Breast epithelium (tissue), 4 donors: ENCODE measurements at places on chromosomes 2 and 18. TPM values are rescaled to one million over a fixed set of nuclear protein-coding genes. Genes with fewer than 3 reads are reported as not detected.
A peak's percentile ranks its signal among the peaks of the same experiment; 100 is the strongest.

Gene KCNJ3
- total RNA-seq, result under 0.01 TPM

GRCh38 chr18:36831139-36831538, 2.2 kb downstream of the KIAA1328 start:
- H3K4me3 ChIP-seq, result no peak overlapping the region
- H3K27me3 ChIP-seq, result no peaks in the 10 kb centered on the region
- no peaks in the 10 kb centered on the region for H3K4me1 ChIP-seq

DNA sequence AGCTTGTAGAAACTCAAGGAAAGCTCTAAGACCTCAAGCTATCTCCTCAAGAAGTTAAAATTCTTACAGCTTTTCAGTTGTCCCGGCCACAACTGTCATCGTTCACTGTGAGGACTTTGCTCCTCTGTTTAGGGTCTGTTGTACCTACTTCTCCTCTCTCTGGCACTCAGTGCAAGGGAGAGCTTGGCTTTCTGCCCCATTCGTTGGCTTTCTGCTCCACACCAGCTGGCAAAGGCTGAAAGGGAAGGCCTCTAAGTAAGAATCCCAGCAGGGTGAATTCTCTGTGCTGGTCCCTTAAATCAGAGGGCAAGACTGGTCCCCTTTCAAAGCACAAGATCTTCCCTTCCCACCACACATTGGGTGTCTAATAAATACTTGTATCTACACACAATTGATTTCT, 17.3 kb downstream of the ZBTB7C start:
- H3K4me1 ChIP-seq, result peaks cover 22% of the 10 kb centered on the region
- H3K27ac ChIP-seq, result peak overlapping the region; percentile 84
- no peaks in the 10 kb centered on the region for H3K36me3 ChIP-seq

Gene SLC19A3
- 29.9 TPM for total RNA-seq

DNA sequence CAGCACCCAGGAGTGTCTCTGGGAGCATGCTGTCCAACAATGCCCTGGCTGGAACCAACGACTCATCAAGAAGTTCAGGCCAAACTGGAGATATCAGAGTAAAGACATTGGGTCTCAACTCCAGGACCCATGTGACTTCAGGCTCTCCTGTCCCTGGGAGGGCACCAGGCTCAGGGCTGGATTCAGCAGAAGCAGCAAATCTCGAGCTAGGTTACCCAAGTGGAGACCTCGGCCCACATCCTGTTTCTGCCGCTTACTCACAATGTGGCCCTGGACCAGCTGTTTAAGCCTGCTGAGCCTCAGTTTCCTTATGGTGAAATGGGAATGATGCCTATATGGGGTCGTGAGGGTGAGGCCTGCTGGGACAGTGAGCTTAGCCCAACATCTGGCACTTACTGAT, 9.3 kb upstream of the OTOF start:
- no peaks in the 10 kb centered on the region for H3K36me3 ChIP-seq
- no peak overlapping the region for H3K27ac ChIP-seq
- H3K4me1 ChIP-seq, result no peaks in the 10 kb centered on the region
- no peaks in the 10 kb centered on the region for H3K27me3 ChIP-seq
- no peak for DNase-seq

- no peaks in the 10 kb centered on the region for H3K4me1 ChIP-seq
- no peaks in the 10 kb centered on the region for H3K36me3 ChIP-seq
- H3K27me3 ChIP-seq, result no peaks in the 10 kb centered on the region
Measured at GRCh38 chr2:6031200-6031867, 339.1 kb downstream of the SOX11 start.

DNA sequence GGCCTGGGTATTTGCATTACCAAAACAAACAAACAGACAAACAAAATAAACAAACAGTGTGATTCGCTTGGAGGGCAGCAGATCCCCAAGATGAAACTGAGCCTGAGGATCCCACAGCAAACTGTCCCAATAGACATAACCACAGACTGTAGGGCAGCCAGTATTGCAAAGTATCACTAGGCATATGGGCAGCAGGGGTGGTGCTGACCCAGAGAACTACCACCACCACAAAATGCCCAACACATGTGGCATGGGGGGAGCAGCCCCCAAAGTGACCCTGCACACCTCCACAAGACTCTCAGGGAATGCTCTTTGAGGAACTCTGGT, 330.1 kb downstream of the CYRIA start:
- no peaks in the 10 kb centered on the region for H3K27me3 ChIP-seq
- DNase-seq, result no peak
- H3K36me3 ChIP-seq, result no peaks in the 10 kb centered on the region

GRCh38 chr18:31056296-31056695, 13.8 kb upstream of the DSC3 start:
- H3K36me3 ChIP-seq, result no peaks in the 10 kb centered on the region
- no peak for DNase-seq
- H3K4me1 ChIP-seq, result no peaks in the 10 kb centered on the region

DNA sequence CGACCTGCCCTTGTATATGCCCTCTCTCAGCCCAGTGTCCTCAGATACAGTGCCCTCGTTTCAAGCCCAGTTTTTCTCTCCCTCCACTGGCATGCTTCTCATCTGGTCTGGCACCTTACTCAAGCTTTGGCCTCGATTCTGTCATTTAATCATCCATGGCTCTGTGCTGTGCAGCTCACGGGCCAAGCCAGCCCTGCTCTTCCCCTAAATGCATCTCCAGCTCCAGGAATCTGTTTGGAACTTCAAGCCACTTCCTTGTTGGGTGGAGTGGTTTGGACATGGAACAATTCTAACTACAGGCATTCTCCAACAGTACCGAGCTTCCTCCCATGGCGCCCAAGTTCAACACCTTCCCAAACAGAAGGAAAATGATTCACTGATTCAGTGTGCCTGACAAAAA, 76.7 kb upstream of the ZNF397 start:
- DNase-seq, result no peak
- no peaks in the 10 kb centered on the region for H3K27me3 ChIP-seq
- no peak overlapping the region for H3K4me3 ChIP-seq
- no peaks in the 10 kb centered on the region for H3K36me3 ChIP-seq

Gene GAREM2
- total RNA-seq, result 1.2 TPM

Gene LPIN1
- total RNA-seq, result 106 TPM

DNA sequence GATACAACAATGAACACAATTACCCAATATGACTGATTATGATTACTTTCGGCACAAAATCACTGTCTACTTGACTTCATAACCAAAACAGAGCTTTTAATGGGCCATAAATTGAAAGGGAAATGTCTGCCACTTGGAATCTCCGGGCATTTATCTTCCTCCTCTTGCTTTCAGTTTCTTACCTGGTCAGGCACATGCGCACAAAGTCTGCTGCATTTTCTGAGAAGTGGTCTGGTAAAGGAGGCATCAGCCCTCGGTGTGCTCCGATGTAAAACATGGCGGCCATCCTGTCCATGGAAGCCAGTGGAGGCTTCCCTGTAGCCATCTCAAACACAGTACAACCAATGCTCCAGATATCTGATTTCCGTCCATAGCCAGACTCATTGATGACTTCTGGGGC, 62.0 kb downstream of the CCNT2 start:
- H3K36me3 ChIP-seq, result no peaks in the 10 kb centered on the region
- no peak for DNase-seq
- no peak overlapping the region for H3K4me3 ChIP-seq
- no peak overlapping the region for H3K27ac ChIP-seq
- H3K4me1 ChIP-seq, result no peaks in the 10 kb centered on the region

Gene PKDCC
- 19.3 TPM for total RNA-seq

DNA sequence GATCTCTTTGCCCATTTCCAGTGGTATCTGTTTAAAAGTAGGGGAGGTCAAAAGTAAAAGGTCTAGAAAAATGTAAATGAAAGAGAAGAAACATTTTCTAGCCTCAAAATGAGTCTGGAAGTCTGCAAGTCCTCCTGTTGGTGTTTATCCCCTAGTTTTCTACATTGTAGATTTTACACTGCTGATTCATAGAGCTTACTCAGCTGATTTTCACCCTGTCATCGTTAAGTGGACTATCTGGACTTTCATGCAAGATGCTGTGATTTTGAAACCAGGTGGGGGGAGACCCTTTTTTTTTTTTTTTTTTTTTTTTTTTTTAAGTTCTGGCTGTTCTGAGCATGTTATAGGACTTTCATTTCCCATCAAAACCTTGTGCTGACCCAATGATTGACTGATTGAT, 10.3 kb downstream of the HOXD3 start:
- H3K27ac ChIP-seq, result no peak overlapping the region
- H3K27me3 ChIP-seq, result peaks cover 71% of the 10 kb centered on the region
- H3K4me3 ChIP-seq, result no peak overlapping the region

DNA sequence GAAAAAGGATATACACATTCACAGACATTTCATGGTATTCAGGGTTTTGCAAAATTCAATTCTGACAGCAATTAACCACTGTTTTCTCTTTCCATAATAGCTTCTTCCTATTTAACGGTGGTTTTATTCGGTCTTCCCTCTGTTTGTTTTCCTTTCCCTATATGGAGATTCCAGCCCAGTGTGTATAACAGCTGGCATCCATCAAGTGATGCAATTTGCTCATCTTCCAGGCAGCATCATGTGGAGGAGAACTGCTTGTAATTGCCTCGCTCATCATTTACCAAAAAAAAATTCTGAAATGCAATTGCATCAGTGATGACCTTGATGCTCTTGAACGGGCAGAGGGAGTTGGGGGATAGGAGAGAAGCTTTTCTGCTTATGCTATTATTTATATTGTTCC, 165.9 kb upstream of the PGAP1 start:
- H3K36me3 ChIP-seq, result no peaks in the 10 kb centered on the region
- no peak overlapping the region for H3K4me3 ChIP-seq
- no peak overlapping the region for H3K27ac ChIP-seq
- no peaks in the 10 kb centered on the region for H3K4me1 ChIP-seq
- H3K27me3 ChIP-seq, result no peaks in the 10 kb centered on the region

DNA sequence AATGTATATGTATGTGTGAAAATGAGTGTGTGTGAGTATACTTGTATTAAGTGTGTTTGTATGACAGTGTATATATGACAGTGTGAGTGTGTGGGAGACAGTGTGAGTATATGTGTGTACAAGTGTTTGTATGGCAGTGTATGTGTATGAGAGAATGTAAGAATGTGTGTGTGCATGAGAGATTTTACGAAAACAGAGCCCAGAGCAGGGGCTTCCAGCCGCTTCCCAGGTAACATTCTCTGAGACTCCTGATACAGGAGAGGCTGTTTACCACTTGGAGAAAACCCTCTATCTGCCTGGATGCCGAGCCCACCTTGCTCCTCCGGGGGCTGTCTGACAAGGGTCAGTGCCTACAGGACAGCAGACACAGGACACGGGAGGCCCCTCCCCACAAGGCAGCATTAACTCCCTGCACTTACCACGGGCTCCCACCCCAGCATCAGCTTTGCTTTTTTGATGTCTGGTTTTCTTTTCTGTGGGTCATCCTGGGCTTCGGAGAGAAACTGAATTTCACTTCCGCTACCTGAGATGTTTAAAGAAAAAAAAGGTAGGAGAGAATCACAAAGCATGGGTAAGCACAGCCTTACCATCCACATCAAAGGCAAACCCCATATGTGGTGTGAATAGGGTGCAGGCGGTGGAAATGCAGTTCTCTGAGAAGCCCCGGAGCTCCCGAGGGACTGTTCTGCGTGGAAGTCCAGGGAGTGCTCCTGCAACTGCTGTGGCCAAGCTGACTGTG, 97.6 kb downstream of the UXS1 start:
- H3K4me3 ChIP-seq, result no peak overlapping the region
- H3K27ac ChIP-seq, result no peak overlapping the region
- H3K27me3 ChIP-seq, result no peaks in the 10 kb centered on the region

Gene TTC39C
- total RNA-seq, result 53.0 TPM

GRCh38 chr2:159484532-159484931, 131.8 kb downstream of the BAZ2B start:
- no peaks in the 10 kb centered on the region for H3K36me3 ChIP-seq
- no peak for DNase-seq
- no peaks in the 10 kb centered on the region for H3K27me3 ChIP-seq
- H3K4me3 ChIP-seq, result no peak overlapping the region
- H3K4me1 ChIP-seq, result no peaks in the 10 kb centered on the region

- H3K27ac ChIP-seq, result no peak overlapping the region
- no peaks in the 10 kb centered on the region for H3K27me3 ChIP-seq
- no peaks in the 10 kb centered on the region for H3K36me3 ChIP-seq
- no peak overlapping the region for H3K4me3 ChIP-seq
- H3K4me1 ChIP-seq, result no peaks in the 10 kb centered on the region
- no peak for DNase-seq
Measured at GRCh38 chr2:176891857-176892256, 320.7 kb upstream of the HNRNPA3 start.

Gene PGAP1
- 16.1 TPM for total RNA-seq

DNA sequence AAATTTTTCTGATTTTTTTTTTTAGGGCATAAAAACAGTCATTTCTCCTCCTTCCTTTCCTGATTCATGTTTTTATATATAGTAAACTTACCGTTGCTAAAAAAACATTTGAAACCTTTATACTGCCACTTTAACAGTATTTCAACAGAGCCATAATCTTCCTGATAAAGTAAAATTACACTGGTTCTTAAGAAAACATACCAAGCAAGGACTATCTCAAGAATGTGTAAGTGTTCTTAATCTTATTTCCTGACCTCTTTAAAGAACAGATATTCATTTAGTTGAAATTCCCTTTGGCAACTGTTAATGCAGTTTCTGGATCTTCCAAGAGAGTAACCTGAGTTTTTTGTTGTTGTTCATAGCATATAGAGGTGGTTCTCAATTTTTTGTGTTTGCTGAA, 26.6 kb upstream of the COLEC12 start:
- DNase-seq, result no peak
- H3K27ac ChIP-seq, result no peak overlapping the region
- no peaks in the 10 kb centered on the region for H3K27me3 ChIP-seq

- no peaks in the 10 kb centered on the region for H3K36me3 ChIP-seq
- DNase-seq, result no peak
- H3K4me1 ChIP-seq, result no peaks in the 10 kb centered on the region
- no peak overlapping the region for H3K4me3 ChIP-seq
- no peaks in the 10 kb centered on the region for H3K27me3 ChIP-seq
Measured at GRCh38 chr18:49399003-49399402, 61.4 kb downstream of the DYM start.

DNA sequence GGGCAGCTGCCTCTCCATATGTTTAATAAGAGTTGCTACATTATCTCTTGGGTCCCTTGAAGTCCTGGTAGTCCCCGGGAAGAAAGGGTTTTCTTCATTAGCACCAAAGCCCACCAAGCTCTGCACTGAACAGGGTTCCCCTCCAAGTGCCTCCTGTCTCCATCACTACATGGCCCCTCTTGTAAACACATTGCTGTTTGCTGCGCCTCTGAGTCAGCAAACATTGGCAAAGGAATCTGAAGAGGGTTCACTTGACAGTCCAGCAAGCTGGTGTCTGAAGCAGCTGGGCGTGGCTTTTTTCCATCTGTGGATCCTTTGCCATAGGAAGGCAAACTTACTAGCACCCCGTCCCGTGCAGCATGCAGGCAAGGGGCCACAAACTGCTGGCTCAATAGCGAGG, 82.8 kb downstream of the TEX51 start:
- H3K4me3 ChIP-seq, result no peak overlapping the region
- no peak overlapping the region for H3K27ac ChIP-seq
- no peaks in the 10 kb centered on the region for H3K4me1 ChIP-seq

Gene SPDYA
- 1.8 TPM for total RNA-seq

DNA sequence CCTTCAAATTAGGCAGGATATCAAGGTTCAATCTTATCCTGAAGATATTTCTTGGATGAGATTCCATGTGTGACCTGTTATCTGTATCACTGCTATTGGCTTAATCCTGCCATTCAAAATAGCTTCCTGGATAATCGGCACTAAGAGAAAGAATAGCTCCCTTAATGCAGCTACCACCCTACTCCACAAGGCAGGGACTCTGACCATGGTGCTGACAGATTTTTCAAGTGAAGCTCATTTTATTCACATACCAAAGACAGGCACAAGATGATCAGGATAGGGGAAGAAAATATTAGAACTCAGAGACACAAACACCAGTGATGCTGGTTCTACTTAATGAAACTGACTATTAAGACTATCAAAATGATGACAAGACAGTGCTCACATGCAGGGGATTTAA, 74.9 kb downstream of the ORC4 start:
- no peak overlapping the region for H3K4me3 ChIP-seq
- no peaks in the 10 kb centered on the region for H3K4me1 ChIP-seq
- H3K27me3 ChIP-seq, result no peaks in the 10 kb centered on the region
- DNase-seq, result no peak
- no peaks in the 10 kb centered on the region for H3K36me3 ChIP-seq
